ENCODE measurements at places on chromosomes 12 and 14. TPM values are rescaled to one million over a fixed set of nuclear protein-coding genes. Genes with fewer than 3 reads are reported as not detected.

The C14orf180 gene
- 7.3 TPM for total RNA-seq

The PGF gene
- 7.9 TPM for total RNA-seq

The YAF2 gene
- 99.2 TPM for total RNA-seq

The RASAL1 gene
- total RNA-seq: not detected

DNA sequence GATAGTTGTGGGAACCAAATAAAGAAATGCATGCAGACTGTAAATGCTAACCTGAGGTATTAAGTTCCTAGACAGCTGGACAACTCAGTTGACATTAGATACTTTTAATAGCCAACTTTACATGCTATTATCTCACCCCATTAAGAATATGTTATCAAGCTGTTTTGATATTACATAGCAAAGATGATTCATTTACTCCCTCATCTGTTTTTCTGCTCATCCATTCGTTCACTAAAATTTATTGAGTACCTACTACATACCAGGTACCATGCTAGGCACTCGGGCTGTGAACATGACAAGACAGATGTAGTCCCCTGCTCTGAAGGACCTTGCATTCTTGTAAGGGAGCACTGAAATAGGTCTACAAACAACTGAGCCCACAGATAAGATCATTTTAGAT is 192.4 kb downstream of the DACT1 start:
- H3K27ac ChIP-seq: no peak overlapping the region
- no peaks in the 10 kb centered on the region for H3K27me3 ChIP-seq
- peaks cover 10% of the 10 kb centered on the region for H3K4me1 ChIP-seq
- H3K36me3 ChIP-seq: no peaks in the 10 kb centered on the region

DNA sequence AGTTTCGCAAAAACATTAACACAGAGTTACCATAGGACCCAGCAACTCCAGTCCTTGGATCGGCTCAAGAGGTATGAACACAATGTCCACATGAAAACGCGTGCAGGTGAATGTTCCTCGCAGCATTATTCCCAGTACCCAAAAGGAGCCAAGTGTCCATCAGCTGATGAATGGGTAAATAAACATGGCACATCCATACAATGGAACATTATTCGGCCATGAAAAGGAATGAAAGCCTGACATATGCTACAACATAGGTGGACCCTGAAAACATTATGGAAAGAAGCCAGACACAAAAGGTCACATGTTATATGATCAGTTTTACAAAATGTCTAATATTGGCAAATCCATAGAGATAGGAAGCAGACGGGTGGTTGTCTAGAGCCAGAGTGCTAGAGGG is 9.1 kb downstream of the RILPL1 start:
- H3K27ac ChIP-seq: no peak overlapping the region
- peaks cover 43% of the 10 kb centered on the region for H3K36me3 ChIP-seq
- peaks cover 10% of the 10 kb centered on the region for H3K4me1 ChIP-seq
- H3K4me3 ChIP-seq: no peak overlapping the region
- H3K27me3 ChIP-seq: no peaks in the 10 kb centered on the region

GRCh38 chr12:27627123-27627852 is 69.0 kb upstream of the REP15 start:
- peaks cover 11% of the 10 kb centered on the region for H3K4me1 ChIP-seq
- DNase-seq: no peak
- no peaks in the 10 kb centered on the region for H3K36me3 ChIP-seq
- peak overlapping the region; percentile 51 for H3K27ac ChIP-seq

DNA sequence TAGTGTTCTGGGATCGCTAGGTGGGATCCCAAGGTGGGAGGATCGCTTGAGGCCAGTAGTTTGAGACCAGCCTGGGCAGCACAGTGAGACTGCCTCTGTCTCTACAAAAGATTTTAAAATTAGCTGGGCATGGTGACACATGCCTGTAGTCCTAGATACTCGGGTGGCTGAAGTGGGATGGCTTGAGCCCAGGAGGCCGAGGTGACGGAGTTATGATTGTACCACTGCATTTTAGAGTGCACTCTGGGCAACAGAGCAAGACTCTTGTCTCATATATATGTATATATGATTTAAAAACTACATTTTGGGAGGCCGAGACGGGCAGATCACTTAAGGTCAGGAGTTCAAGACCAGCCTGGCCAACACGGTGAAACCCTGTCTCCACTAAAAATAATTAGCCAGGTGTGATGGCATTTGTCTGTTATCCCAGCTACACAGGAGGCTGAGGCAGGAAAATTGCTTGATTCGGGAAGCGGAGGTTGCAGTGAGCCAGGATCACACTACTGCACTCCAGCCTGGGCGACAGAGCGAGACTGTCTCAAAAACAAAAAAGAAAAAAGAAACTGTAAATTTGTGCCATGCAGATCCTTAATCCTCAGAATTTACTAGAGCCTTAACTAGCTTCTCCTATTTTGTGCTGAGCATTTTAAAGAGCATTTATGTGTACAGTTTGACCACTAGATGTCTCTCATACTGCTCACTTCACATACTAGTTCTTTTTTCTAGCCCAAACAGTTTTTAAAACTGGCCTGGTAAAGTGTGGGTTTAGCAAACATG is 114.8 kb downstream of the MON2 start:
- DNase-seq: no peak
- H3K27me3 ChIP-seq: no peaks in the 10 kb centered on the region
- no peak overlapping the region for H3K4me3 ChIP-seq
- peaks cover 53% of the 10 kb centered on the region for H3K36me3 ChIP-seq

DNA sequence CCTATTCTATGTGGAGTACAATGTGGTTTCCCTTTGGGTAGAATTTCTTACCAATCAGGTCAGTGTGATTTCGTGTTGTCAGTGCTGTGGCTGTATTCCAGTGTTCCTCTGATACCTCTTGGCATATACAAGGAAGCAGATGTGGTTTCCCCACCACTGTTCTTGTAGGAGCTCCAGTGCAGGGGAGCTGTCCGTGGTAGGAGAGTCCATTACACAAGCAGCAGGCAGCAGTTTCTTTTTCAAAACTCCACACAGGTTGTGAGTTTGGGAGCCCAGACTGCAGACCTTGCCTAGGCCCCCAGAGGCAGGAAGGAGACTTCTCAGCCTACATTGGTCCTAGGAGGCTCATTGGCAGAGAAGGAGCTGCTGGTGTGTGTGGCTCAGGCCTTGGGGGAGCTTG is 452.8 kb downstream of the AACS start:
- no peak overlapping the region for H3K27ac ChIP-seq
- H3K36me3 ChIP-seq: no peaks in the 10 kb centered on the region
- no peak for DNase-seq
- no peaks in the 10 kb centered on the region for H3K27me3 ChIP-seq
